Colonic mucosa (tissue), 4 donors: ENCODE measurements at places on chromosomes 3 and 15.
A peak's percentile ranks its signal among the peaks of the same experiment; 100 is the strongest.

- no peak for DNase-seq
Measured at GRCh38 chr15:95018888-95019545, 787.7 kb downstream of the MCTP2 start.

- DNase-seq: no peak
Measured at GRCh38 chr15:35289024-35289617, 204.0 kb upstream of the NANOGP8 start.

DNA sequence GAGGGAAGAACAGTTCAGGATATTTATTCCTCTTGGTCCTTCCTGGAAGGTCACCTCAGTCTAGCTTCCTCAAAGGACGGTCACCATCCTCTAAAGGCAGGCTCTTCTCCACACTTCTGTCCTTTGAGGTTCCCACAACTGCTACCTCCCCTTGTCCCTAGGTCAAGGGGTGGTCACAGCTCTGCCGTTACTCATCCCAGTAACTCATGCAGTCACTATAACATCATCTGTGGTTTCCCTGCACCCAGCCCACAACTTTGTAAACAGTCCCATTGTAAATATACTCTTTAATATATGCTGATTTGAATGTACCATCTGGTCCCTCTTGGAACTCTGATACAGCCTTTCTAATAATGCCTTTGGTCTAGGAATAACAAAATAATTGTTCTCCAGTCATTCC lies 887.4 kb downstream of the FHIT start:
- DNase-seq: no peak

DNA sequence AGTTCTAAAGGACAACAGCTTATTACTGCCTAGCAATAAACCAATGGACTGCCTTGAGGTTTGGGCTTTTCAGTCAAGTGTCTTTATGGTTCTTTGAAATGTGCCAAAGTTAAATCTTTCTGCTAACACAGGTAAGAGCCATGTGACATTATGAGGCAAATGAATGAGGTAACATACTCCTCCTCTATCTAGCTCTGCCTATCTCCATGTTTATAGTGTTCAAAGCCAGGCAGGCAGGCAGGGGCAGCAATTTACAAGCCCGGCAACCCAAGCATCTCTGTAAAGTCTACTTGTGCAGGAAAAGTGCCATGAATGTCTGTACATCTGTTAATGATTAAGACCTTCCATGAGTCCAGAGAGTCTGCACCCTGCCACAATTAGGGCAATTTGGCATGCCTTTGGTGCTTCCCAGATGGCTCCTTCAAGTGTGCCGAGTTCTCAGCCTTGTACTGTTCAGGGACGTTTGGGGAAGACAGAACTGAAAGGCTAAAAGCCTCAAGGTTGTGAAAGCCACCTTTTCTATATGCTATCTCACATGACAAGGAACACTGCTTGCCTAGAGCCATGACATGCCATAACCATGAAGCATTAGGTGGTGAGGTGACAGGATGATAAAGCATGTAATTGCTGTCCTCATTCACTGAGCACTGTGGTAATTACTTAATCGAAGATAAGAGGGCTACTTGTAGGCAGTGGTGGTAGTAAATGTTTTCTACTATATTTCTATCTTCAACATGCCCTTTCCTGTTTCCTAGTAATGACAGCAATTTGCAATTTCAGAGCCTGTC lies 41.4 kb upstream of the EIF1B start:
- no peak for DNase-seq

- DNase-seq: no peak
Measured at GRCh38 chr3:152474585-152474984, 205.9 kb downstream of the MBNL1 start.

GRCh38 chr15:74291101-74292071 lies 55.3 kb downstream of the CCDC33 start:
- peak; percentile 72 for DNase-seq

GRCh38 chr15:56725386-56725785 lies 7.9 kb downstream of the ZNF280D start:
- DNase-seq: no peak

- DNase-seq: no peak
Measured at GRCh38 chr3:36520241-36521006, 140.1 kb downstream of the STAC start.

DNA sequence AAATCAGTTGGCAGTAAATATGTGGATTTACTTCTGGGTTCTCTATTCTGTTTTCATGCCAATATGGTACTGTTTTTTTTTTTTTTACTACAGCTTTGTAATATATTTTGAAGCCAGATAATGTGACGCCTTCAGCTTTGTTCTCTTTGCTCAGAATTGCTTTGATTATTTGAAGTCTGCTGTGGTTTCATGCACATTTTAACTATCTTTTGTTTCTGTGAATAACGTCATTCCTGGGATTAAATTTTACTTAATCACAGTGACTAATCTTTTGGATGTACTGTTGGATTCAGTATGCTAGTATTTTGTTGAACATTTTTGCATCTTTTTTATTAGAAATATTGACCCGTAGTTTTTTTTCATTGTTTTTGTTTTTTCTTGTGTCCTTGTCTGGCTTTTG lies 576.5 kb downstream of the ZNF385D start:
- DNase-seq: no peak

GRCh38 chr3:24258260-24258659 lies 236.4 kb downstream of the THRB start:
- no peak for DNase-seq

GRCh38 chr3:38397320-38397719 lies 50.7 kb downstream of the XYLB start:
- no peak for DNase-seq

GRCh38 chr3:72633121-72633520 lies 215.1 kb downstream of the SHQ1 start:
- DNase-seq: no peak

DNA sequence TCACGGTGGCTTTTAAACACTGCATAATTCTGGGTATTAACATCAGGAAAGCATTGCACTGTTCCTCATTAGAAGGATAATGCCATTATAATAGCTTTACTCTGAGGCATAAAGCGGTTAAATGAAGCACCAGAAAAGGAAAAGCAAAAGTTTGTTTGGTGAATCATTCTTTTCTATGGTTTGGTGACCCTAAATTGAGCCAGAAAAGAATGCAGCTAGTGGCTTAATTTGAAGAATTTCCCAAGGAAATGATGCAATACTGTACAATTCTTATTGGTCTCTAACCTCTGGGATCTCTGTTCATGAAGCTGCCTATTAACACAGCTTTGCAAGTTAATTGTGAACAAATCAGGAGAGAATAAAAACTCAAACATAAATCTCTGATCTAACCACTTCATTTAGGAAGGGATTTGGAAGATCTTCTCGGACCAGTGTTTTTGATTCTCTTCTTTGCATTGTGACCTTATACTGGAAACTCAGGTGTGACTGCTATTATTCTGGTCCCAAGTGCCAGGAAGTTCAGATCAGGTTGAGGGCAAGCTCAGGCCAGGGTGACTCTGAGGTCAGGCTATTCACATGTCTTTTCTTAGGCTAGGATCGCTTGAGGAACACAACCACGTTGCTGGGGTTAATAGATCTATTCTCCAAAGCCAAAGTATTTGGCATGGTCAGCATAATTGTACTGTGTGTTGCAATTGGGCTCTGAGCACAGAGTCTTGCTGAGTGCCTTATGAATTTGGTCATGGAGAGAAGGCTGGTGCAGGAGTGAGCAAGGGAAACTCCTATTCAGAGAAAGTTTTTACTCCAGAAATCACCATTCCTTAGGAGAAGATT lies 11.3 kb upstream of the DLG1 start:
- DNase-seq: no peak

- DNase-seq: no peak
Measured at GRCh38 chr15:33083232-33084081, 111.1 kb downstream of the FMN1 start.

DNA sequence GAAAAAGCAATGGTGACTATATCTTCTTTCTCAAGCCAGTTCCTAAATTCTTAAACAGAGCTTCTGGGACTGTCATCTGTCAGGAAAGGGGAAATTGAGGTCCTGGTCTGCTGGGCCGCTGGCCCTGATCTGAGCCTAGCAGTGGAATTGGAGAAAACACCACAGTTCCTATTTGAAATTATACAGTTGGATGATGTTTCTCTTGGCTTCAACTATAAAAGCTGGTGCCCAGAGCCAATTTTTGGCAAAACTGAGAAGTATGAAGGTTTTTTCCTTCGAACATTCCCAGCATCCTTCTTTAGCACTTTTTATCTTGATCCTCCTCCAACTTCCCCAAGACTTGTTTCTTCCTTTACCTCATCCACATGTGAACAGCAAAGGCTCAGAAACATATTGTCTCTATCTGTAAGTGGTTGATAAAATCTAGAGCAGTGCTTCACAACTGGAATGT lies 83.9 kb downstream of the CD47 start:
- no peak for DNase-seq

- DNase-seq: no peak
Measured at GRCh38 chr3:46049093-46049492, 21.8 kb upstream of the XCR1 start.

DNA sequence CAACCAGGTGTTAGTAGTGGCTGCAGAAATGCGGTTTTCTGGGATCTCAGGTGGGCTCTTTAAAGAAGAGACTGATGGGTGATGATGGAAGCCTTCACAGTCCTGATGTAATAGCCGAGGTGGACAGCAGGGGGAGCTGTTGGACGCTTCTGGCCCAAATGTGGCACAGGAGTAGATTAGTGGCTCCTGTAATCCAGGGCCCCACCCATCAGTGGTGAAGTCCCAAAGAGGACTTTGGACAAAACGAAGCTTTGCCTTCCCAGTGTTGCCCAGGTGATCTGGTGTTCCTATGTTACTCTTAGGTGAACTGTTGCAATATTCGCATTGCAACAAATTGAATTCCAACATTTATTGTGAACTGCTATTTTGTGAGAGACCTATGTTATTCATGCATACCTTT lies 31.8 kb upstream of the MYZAP start:
- DNase-seq: peak; percentile 94

- DNase-seq: no peak
Measured at GRCh38 chr3:35187908-35188307, 451.4 kb upstream of the ARPP21 start.

DNA sequence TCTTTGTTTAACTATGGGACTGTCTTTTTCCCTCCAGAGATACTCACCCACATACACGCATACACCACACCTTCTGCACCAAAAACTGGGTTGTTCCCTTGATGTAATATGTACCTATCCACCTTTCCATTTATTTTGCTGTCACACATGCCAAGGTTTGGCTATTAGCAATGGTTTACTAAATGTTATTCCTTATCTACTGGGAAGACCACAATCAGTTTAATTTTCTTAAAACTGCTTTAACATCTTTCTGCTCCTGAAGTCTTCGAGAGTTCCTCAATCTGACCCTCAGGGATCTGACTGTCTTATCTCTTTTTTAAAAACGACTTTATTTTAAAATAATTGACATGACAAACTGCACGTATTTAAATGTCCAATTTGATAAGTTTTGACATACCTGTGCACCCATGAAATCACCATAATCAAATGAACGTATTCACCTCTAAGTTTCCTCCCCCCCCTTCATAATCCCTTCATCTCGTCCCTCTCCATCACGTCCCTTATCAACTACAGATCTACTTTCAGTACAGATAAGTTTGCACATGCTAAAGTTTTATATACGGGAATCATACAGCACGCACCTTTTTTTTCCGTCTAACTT lies 805 bp upstream of the TRPM7 start:
- no peak for DNase-seq

- peak; percentile 95 for DNase-seq
Measured at GRCh38 chr15:96330450-96331143, at the start of gene NR2F2. TSS of gene NR2F2 (plus strand) at chr15:96330700. CDS start at chr15:96332106, 1,406 bp downstream.

- DNase-seq: no peak
Measured at GRCh38 chr15:48856942-48857341, 21.0 kb upstream of the EID1 start.
